ENCODE measurements at places on chromosomes 3 and 15. TPM values are rescaled to one million over a fixed set of nuclear protein-coding genes. Genes with fewer than 3 reads are reported as not detected.

IGDCC3 gene
- not detected for total RNA-seq

EIF2A gene
- 604 TPM for total RNA-seq

EHD4 gene
- total RNA-seq, result 43.4 TPM

SLC51A gene
- total RNA-seq, result not detected

CAMK2N2 gene
- total RNA-seq, result 0.29 TPM

CD96 gene
- total RNA-seq, result 4.2 TPM

PLS1 gene
- 4.9 TPM for total RNA-seq

DNA sequence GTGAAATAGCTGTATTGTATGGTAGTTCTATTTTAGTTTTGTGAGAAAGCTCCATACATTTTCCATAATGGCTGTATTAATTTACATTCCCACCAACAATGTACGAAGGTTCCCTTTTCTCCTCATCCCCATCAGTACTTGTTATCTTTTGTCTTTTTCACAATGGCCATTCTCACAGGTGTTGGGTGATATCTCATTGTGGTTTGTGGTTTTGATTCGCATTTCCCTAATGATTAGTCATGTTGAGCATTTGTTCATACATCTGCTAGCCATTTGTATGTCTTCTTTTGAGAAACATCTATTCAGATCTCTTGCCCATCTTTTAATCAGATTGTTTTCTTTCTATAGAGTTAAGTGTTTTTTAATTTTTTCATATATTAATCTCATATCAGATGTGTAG is 931.9 kb downstream of the IGSF11 start:
- peak; percentile 12 for DNase-seq

DNA sequence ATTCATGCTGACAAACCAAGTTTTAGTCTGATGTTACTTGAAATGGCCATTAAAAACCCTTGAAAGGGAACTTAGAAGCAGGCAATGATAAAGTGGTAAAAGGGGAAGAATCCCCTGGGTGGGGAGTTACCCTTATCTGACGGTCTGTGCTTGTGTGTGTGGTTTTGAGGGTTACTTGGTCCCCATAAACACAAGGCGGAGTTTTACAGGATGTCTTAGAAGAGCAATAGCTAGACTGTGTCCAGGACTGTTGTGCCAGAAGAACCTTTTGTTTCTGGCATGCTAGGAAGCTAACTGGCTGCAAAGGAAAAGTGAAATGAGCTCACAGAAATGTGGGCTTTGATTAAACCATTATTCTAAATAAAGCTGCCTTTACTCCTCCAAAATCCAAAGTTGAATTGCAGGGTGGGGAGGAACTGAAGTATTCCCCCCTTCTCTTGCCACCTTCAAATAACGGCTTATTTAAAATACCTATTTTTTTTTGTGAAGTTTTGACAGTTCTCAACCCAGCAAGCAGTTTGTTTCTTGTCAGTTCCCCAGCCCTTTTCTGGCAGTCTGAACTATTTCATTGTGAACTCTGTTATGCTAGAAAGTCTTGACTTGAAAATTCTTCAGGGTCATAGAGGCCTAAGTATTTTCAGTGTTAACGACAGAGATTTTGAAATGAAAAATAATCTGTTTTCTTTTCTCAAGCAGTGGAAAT is 443.5 kb downstream of the OTOL1 start:
- no peak for DNase-seq

DNA sequence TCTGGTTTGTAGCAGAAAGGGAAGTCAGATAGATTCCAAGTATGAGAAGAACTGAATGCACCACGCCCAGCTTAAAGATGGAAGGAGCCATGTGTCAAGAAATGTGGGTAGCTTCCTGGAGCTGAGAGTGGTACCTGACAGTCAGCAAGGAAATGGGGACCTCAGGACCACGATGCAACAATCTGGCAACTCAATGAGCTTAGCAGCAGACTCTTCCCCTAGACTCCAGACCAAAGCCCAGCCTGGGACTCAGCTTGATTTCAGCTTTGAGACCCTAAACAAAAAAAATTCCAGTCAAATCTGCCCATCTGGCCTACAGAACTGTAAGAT is 24.4 kb downstream of the MIX23 start:
- no peak for DNase-seq

GRCh38 chr15:93121973-93122910 is 33.2 kb upstream of the RGMA start:
- DNase-seq, result no peak

DNA sequence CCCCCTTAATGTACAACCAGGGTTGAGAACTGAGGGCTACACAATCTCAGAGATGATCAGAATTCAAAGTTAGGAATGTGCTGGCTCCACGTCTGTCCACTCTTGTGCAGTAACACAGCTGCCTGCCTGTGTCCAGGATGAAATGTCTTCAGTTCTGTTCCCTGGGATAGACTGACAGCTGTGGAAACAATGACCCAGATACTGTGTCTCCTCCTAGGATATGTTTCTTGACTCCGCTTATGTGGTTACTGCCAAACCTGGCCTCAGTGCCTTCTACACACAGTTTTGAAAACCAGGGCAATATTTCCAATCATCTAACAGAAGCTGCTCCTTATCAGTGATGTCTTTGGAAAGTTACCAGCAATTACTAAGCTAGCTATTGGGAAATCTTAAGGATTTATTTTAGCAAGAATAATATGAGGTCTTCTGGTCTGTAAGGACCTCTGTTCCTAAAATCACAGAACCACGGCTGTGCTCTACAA is 67.6 kb downstream of the NOX5 start:
- DNase-seq, result peak; percentile 63

GRCh38 chr3:145882436-145882835 is 278.5 kb downstream of the PLOD2 start:
- peak; percentile 8 for DNase-seq

GRCh38 chr15:80036071-80036470 is 23.4 kb upstream of the ZFAND6 start:
- no peak for DNase-seq

GRCh38 chr15:70768257-70768883 is 5.0 kb upstream of the UACA start:
- DNase-seq, result no peak

- DNase-seq, result no peak
These were observed 29.3 kb downstream of the CEP152 start for GRCh38 chr15:48781481-48782081.

DNA sequence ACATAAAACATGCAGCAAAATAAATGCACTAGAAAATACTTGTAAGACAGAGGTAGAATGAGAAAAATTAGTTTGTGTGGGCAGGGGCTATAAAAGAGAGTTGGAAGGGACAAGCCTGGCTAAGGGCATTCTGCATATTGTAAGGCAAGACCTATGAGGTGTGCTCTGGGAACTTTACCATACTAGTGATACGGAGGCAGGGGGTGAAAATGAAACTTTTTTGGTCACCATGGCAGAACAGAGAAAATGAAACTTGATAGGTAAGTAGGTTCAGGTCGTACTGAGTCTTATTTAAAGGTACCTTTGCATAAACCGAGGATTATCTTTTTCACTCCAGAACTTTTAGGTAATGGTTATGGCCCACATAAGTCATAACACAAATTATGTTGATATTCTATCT is 74.7 kb upstream of the ACKR4 start:
- no peak for DNase-seq

DNA sequence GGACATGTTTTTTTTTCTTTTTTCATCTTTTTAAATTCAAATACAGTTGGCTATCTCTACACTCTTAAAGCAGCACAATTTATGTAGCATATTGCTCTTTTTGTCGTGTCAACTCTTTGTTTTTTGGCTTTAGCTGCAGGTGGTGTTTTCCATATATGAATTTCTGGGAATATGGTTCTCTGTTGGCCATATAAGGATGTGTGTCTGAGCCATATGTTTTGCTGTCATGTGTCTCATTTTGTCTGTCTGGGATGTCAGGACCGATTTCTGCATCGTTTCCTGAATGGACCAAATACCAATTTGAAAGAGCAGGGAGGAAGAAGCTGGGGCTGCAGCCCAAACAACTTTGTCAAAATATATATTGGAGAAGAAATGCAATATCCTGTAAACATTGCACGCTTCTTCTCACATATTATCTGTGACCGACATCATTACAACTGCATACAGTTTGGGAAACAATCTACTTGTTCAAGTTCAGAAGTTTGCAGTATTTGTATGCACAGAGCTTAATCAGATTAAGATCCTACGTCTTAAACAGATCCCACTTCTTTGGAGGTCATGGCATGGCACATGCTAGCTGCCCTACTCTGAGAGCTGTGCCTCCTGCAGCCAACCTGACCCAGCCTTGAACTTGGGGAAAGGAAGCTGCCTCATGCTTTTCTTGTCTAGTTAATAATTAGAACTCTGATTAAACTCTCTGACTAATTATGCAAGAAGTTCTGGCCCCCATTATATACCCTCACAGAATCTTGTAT is 4.0 kb upstream of the SATB1 start:
- no peak for DNase-seq

GRCh38 chr15:33001926-33002325 is 192.6 kb downstream of the FMN1 start:
- no peak for DNase-seq

- peak; percentile 51 for DNase-seq
These were observed 2.0 kb downstream of the CCR5 start for GRCh38 chr3:46372492-46373359.

- DNase-seq, result no peak
These were observed 116.9 kb upstream of the ABHD17C start for GRCh38 chr15:80578206-80578595.

- DNase-seq, result no peak
These were observed 698.1 kb downstream of the FHIT start for GRCh38 chr3:60553144-60553543.

All from RPMI7951 (cell line).